ENCODE measurements at places on chromosomes 4 and X. TPM values are rescaled to one million over a fixed set of nuclear protein-coding genes. Genes with fewer than 3 reads are reported as not detected.

PPARGC1A gene
- 0.07 TPM for polyA plus RNA-seq

ZXDB gene
- polyA plus RNA-seq = 4.8 TPM

SPIN3 gene
- polyA plus RNA-seq = 10.3 TPM

CXCL3 gene
- 5.2 TPM for polyA plus RNA-seq

TKTL2 gene
- polyA plus RNA-seq = not detected

FOXR2 gene
- not detected for polyA plus RNA-seq

CDKL5 gene
- polyA plus RNA-seq = 5.4 TPM

CT47B1 gene
- polyA plus RNA-seq = not detected

F11 gene
- not detected for polyA plus RNA-seq

EGFL6 gene
- not detected for polyA plus RNA-seq

HMX1 gene
- polyA plus RNA-seq = not detected

SERTM2 gene
- polyA plus RNA-seq = not detected

VCX gene
- not detected for polyA plus RNA-seq

WAS gene
- polyA plus RNA-seq = 0.44 TPM

Measured in A549 (cell line).